ENCODE measurements at places on chromosomes 12 and 14. TPM values are rescaled to one million over a fixed set of nuclear protein-coding genes. Genes with fewer than 3 reads are reported as not detected.

DNA sequence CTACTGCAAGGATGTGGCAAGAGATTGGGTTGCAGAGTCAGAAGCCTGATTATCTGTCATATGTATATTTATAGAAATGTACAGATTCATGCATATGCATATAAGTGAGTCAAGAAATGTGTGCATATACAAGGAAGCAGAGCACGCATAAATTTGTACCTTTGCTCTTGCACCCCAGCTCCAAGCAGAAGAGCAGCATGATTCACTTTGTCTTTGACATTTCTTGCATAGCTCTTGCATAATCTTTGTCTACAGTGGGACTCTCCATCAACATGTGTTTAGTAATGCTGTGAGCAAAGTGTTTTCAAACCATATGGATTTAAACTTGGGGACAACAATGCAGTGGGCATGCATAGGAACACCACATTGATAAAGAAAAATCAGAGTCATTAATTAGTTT, 330.7 kb upstream of the DCN start:
- DNase-seq = no peak

- no peak for DNase-seq
Measured at GRCh38 chr12:107679336-107679735, 6.3 kb upstream of the PWP1 start.

DNA sequence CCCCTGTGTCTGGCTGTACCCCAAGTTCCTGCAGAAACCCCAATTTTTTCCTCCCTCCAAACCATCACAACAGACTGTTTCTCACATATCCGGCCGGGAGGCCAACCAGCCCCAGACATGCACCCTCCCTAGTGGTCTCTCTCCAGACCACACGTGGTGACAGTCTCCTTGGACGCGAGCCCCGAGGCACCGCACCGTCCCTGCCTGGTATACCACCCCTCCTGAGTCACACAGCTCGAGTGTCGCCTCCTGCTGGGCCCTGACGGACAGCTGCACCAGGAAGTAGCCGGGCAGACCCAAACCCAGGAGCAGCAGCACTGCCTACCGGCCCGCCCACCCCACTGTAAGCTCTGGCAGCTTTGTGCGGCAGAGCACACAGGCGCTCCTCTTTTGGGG, 97.4 kb downstream of the RFLNA start:
- DNase-seq = no peak

DNA sequence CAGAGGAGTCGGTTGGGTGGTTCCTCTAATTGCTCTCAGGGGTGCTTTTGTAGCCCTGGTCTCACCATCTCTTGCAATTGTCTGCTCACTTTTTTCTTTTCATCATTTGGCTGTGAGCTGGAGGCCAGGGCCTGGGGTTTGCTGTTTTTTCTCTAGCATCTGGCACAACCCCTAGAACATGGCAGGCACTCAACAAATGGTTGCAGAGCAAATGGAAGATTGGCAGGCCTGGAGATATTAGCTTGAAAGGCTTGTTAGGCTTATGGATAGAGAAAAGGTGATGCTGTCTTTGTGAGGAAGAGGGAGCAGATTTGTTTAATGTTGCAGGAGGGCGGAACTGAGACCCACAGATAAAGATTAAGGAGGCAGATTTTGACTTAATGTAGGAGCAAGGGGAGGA, 47.0 kb downstream of the GALNT8 start:
- DNase-seq = no peak

GRCh38 chr12:359091-359490, 30.0 kb downstream of the KDM5A start:
- DNase-seq = no peak

DNA sequence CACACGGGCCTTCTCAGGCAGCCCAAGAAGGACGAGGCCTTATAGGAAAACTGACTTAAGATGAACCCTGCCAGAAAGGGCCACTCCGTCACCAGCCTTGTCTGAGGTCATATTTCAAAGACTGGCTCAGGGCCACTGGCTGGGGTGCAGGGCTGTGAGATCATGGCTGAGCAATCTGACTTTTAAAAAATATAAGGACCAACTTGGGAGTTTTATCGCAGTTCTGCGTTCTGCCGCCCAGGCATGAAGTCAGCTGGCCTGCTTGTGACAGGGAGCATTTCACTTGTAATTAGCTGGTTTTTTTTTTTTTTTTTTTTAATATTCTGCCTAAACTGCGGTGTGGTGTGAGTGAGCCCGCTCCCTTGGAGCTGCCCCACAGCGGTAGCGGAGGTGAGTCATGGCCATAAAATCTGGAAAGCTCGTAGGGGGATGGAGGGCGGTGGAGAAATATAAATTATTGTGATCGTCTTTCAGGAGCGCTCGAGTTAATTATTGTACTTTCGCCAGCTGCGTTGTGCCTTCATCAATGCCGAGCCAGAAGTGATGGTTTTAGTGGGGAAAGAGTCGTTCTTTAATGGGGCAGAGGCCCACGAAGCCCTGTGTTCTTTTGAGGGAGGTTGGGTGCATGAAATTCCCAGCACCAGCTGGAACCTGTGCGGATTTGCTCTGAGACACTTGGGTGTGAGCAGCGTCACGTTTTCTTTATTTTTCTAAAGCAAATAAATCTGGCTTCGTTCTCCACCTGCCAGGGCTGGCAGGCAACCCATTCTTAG, 231.9 kb downstream of the C12orf75 start:
- DNase-seq = no peak

DNA sequence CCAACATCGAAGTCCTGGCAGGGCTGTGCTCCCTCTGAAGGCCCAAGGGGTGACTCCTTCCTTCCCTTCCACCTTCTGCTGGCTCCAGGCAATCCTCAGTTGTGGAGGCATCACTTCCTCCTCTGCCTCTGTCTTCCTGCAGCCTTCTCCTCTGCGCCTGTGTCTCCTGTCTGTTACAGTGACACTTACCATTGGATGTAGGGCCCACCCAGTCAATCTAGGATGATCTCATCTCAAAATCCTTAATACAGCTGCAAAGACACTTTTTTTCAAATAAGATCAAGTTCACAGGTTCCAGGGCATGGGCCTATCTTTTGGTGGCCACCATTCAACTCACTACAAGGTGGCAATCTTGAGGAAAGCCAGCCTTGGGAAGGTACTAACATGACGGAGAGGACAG, 155.1 kb downstream of the ESRRB start:
- no peak for DNase-seq

DNA sequence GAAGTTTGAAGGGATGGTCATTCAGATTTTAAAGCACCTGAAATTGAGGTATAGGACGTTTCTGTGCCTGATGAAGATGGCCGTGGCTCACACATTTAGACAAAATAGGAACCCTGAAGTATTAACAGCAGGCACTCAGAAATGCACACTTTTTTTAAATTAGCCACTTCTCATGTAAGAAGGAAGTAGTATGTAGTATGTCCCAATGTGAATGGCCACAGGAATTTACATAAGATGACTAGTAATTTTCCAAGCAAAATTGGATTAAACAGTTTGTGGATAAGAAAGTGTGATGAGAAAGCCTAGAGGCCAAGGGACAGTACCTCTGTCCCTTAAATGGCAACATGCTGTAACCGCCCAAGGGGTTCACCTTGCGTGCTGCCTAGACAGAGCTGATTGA, 1.8 kb upstream of the MIS18BP1 start:
- no peak for DNase-seq

DNA sequence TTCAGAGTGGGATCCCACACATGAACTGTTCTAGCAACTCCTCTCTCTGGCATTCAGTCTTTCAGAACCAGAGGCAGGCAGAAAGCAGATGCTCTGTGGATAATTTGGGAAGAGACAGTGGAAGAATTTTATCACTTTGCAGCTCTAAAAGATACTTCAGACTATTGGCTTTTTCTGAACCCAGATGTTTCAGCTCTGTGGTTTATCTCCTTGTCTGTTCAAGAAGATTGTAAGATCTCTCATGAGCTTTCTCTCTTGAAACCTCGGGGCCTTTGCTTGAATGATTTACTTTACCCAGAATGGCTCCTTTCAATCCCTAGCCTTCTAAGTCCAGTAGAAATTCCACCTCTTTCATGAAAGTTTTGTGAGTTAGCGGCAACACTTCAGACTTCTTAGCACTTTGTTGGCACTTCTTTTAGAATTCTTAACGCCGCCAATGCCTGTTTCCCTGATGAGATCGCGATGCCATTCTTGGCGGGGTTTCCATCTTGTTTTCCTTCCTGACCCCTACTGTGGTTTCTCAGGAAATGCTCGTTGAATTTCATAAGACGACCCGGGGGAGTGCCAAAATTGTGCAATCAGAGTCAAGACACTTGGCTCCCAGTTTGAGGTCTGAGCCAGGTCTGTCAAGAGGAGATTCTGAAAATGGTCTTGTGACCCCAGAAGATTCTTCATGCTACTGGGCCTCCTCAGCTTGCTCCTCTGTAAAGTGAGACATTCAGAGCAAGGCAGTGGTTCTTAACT, 107.0 kb upstream of the PRICKLE1 start:
- no peak for DNase-seq

- no peak for DNase-seq
Measured at GRCh38 chr12:100554608-100555077, 18.8 kb upstream of the GAS2L3 start.

- peak; percentile 75 for DNase-seq
Measured at GRCh38 chr14:32073537-32074189, 3.4 kb upstream of the ARHGAP5 start.

DNA sequence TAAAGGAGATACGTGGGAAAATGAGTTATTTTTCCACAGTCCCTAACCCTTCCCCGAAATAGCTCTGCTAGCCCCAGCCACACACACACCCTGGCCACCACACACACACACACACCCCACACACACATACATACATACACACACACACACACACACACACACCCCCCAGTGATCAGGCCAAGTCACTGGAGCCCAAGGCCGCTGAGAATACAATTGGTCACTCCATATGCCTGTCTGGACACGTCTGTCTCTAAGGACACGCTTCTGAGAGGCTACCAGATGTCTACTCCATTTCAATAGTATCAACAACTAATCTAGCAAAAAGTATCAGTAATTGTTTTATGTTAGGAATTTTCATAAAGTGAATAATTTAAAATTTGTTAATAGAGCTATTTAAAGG, 13.0 kb upstream of the DIABLO start:
- no peak for DNase-seq

DNA sequence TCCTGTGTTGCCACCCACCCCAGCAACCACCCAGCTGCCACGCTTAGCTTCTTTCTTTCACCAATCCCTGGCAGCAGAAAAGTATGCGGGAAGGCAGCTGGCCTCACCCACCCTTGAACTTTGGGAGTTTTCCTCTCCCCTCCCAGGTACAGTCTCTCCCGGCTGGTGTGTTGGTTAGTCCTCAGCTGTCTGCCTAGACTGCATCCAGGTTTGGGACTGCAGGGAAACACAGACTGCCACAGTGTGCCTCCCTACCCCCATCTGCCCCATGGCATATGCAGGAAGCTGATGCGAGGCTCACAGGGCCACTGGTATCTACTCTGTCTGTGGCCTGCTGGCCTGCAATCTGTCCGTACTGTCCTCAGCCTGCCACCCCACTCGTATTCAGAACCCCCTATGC, 2.1 kb downstream of the CD9 start:
- DNase-seq = no peak

- no peak for DNase-seq
Measured at GRCh38 chr12:125295550-125295949, 230.3 kb downstream of the AACS start.

GRCh38 chr12:93252221-93252620, 125.5 kb upstream of the NUDT4 start:
- DNase-seq = no peak

DNA sequence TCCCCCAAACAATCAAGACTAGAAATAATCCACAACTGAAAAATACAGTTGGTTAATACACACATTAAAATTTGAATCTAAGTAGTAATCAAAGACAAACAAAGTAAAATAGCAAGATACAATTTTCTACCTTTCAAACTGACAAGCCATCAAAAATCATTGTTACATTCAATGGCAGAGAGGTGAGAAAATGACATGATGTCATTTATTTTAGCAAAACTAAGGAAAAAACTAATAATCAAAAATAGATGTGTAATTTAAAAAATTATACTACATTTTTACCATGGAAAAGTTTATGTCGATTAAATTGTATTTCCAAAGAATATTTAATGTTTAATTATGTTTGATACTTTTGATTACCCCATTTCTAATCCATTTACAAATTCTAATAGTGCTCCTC, 59.7 kb downstream of the NOVA1 start:
- no peak for DNase-seq

DNA sequence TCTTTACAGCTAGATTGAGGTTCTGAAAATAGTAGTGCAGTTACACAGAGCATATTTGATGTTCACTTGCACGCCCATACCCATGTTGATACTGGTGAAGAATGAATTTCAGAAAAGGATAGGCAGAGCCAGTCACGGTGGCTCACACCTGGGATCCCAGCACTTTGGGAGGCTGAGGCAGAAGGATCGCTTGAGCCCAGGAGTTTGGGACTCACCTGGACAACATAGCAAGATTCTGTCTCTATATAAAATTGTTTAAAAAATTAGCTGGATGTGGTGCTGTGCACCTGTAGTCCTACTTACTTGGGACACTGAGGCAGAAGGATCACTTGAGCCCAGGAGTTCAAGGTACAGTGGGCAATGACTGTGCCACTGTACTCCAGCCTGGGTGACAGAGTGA, 56.6 kb downstream of the MDM2 start:
- no peak for DNase-seq

- DNase-seq = no peak
Measured at GRCh38 chr12:119169150-119169549, 9.6 kb upstream of the HSPB8 start.

GRCh38 chr12:124687174-124687902, 119.9 kb upstream of the NCOR2 start:
- no peak for DNase-seq

- no peak for DNase-seq
Measured at GRCh38 chr12:27859648-27860047, 79.6 kb upstream of the MANSC4 start.

DNA sequence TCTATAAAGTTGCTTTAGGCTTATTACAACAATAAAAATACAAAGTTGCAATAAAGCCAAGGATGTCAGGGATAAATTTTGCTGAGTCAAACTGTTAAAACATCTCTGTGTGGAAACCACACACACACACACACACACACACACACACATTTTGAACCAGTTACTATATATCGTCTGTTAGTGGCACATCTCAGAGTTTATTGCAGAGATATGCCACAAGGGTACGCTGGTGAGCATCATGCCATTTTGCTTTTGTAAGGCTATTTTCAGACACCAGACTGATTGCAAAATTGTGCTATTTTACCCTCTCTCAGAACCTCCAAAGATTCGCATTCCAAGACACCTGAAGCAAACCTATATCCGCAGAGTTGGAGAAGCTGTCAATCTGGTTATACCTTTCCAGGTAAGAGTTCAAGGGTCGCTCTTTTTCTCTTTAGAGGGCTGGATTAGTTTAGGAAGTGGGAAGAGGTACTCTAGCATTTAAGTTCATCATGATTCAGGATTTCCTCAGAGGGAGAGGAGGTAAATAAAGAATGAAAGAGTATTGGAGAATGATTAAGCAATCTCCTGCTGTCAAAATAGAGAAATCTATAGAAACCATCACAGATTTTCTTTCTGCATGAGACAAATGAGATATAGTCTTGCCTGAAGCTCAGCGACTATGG, 27.3 kb upstream of the CHPT1 start:
- no peak for DNase-seq

- no peak for DNase-seq
Measured at GRCh38 chr14:91061056-91061887, 831 bp upstream of the RPS6KA5 start.

GRCh38 chr14:101216366-101217079, 313.0 kb upstream of the RTL1 start:
- DNase-seq = no peak

- no peak for DNase-seq
Measured at GRCh38 chr14:82549306-82549990, 1015.8 kb upstream of the SEL1L start.

TMEM116 gene
- total RNA-seq = 29.0 TPM

DBX2 gene
- total RNA-seq = not detected

MMP17 gene
- 1.1 TPM for total RNA-seq

CCDC196 gene
- not detected for total RNA-seq

P2RX2 gene
- total RNA-seq = not detected

DUSP16 gene
- 42.8 TPM for total RNA-seq

KRT85 gene
- total RNA-seq = not detected
